ENCODE measurements at places on chromosomes 5 and 9.

- DNase-seq: no peak
Measured at GRCh38 chr9:131433302-131433854, 39.5 kb downstream of the PRRC2B start.

- no peak for DNase-seq
Measured at GRCh38 chr9:18129809-18130334, 344.1 kb upstream of the ADAMTSL1 start.

DNA sequence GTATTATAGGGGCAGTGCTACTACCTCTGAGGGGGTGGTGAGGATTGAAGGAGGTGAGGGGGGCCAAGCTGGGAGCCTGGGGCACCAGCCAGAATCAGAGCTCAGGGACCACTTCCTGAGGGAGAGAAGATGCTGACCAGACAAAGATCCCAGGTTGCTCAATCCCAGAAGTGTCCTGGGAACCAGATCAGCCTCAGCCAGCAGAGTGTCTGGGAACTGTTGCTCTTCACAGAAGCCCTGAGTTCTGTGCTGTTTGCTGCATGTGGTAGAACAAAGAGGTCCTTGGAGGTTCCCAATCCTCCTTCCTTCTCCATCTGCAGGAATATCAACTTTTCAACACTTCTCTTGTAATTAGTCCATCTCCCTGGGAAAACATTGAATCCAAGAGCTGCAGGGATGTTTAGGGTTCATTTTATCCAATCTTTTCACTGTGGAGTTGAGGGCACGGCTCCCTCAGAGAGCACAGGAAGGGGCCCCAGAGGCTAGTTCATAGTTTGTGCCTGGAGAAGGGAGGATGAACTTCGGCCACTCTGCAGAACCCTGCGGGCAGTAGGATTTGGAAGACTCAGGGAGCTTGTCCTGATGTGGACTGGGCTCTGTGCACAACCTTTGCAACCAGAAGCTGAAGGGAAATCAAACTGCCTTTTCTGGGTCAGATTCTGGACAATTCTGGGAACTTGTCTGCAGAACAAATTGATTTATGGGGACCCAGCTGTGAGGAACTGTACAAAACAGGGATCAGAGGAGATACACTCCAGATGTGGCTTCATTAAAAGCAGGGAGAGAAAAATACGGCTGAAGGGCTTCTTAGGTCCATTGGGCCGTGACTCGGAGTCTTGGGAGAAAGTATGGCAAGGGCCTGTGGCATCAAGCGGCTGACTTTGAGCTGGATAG lies 57.1 kb downstream of the GALNT12 start:
- no peak for DNase-seq

- DNase-seq: no peak
Measured at GRCh38 chr5:2239201-2239910, 356.6 kb upstream of the IRX4 start.

DNA sequence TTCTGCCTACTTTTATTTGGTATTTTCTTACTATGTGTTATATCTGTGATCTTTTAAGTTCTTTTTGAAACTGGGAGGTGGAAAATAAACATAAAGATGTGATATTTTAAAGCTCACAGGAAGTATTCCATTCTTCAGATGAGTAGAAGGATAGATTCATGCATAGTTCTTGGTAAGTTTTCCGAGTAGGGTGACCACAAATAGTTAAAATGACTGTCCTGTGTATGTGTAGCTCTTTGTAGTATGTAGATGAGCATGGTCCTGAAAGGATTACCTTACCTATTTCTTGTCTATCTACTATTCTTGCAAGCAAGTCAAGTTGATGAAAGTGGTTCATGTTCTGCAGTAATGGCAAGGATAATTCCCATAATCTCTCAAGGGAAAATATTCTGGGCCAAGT lies 47.7 kb downstream of the SRFBP1 start:
- no peak for DNase-seq
